ENCODE measurements at places on chromosomes 2 and 18.

DNA sequence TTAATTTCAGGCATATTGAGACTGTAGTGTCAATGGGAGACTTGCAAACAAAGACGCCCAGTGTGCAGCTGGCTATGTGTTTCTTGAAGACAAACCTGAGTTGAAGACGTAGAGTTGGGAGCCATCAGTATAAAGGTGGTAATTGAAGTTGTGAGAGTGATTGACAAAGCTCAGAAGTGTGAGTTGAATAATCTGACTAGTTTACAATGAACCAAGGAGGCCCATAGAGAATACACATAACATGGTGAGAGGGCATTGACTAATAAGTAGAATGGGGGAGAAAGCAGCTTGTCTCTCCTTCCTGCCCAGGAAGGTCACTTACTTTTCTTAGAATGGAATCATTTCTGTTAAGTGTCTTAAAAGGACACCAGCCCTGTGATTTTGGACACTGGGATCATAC, 14.1 kb downstream of the SP110 start:
- DNase-seq = no peak

DNA sequence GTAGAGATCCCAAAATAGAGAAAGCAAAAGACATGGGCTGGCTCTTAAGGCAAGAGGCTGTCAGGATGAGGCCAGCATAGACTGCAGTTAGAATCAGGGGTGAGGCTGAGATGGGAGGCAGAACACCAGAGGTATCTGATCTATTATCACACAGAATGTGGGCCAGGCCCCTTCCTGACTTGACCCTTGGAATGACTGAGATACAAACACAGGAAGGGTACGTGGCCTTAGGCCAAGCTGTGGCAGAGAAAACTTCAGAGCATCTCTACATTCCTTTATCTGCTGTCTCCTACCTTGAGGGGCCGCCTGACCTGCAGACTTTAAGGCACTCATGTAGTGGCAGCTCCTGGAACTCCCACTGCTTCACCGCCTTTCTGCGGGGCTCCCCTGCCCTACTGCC, 28.4 kb downstream of the TMEM17 start:
- DNase-seq = peak; percentile 11

DNA sequence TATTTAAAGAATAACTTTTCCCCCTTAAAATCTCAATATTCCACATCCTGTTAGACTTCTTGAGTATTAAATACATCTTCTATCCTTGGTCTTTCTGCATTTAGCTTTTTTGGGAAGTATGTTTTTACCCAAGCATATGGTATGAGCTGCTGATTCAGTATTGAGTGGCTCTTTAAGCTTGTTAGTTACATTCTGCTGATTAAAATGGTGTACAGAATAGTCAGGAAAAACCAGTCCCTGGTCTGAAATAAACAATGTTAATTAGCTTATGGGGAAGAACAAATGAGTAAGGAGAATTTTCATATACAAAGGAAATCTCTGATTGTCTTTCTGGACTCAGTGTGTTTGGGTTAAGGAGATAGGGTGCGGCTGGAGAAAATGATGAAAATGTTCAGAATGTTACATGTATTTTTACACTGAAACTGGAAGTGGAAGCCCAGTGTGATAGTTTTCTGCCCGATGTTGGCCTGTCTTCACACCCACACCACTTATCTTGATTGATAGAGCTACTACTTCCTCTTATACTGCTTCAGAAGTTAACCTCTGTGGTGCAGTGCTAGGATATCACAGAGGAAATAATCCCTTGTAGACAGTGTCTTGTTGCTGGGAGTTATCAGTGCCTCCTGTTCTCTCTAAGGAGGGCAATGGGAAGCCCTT, 84.0 kb downstream of the MSH2 start:
- DNase-seq = peak; percentile 88

DNA sequence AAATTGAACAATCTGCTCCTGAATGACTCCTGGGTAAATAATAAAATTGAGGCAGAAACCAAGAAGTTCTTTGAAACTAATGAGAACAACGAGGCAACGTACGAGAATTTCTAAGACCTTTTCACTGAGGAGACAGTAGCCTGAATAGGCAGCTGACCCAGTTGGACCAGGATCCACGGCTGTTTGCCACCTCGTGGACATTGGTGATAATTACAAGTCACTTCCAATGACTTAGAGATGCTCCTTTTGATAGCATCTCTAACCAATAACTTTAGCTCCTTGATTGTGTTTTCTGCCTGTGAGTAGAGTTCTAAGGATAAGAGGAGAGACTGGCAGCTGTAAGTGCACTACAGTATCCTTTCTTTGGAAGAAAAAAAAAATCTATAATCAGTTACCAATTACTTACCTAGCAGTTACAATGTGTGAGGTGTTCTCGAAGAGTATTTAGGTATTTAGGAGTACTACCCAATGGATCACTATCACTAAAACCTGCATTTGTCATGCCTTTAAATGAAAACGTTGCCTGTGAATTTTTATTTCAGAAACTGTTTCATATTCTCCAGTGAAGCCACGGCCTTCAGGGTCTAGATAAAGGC, 31.3 kb upstream of the CNTNAP5 start:
- peak; percentile 78 for DNase-seq

GRCh38 chr2:167424803-167425755, 536.8 kb downstream of the XIRP2 start:
- no peak for DNase-seq
